ENCODE measurements at places on chromosomes 4 and X.

DNA sequence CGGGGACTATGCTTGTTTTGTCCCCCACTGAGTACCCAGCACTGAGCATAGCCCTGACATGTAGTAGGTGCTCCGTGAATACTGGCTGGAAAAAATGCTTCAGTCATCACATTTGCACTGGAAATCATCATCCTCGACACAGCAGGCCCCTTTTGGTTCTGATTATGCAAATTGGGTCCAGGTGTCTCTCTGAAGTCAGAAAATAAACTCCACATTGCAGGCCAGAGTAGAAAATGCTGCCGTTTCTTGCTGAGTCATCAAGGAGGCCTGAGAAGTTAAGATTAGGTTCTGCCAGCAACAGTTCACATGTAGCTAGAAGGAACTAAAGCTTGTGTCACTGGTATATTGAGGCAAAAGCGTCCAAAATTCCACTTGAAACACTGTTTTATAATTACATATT, 15.0 kb upstream of the STK32B start:
- no peak for DNase-seq

DNA sequence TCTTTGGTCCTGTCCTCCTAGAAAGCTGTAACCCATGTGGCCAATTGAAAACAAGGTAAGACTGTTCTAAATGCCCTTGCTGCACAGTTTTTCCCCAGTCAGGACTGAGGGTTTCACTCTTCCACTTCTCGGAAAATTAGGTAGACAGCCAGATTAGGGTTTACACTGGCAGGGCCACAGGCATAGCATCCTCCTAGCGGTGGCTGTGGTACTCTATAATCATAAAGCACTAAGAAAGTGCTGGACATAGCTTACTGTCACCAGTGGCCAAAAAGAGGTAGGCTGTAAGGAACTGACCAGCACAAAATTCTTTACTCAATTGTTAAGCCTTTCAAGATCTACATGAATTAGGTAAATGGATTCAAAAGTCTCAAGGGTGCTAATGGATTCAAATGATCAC, 11.6 kb upstream of the USP46 start:
- DNase-seq, result no peak

DNA sequence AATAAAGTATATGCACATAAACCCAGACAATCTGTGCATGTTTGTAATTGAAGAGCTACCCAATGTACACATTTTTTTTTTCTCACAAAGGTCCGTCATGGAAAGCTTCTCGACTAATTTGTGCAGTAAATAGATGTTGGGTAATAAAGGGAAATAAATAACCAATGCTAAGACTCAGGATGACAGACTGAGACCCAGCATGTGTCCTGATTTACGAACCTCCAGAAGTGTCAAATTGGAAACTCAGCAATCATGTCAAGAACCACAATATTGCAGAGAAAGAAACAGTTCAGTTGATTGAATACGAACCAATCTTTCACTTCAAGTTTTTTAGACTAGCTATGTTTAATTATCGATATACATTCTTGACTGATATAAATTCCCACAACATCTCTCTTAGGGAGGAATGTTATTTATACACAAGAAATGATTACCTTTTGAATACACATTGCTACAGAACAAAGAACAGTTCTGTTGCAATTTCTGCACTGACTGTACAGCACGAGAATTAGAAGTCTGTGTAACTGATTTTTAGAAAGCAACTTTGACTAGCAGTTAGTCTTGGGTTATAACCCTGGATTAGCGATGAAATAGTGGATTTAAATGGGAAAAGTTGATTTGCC, 625.6 kb upstream of the FTHL17 start:
- DNase-seq, result no peak

DNA sequence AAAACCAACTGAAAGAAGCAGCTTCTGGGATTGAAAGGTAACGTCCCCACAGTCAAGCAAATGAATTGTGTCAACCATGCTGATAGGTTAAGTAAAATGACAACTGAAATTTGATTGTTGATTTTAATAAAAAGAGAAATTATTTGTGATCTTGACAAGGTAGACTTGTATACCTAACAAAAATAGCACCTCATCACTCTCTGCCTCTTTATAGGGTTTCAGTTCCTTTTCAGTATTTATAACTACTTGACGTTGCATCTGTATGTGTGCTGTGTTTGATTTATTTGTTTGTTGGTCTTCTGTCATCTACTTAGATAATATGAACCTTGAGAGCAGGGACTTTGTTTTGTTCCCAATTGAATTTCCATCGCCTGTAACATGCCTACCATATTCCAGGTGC, 7.9 kb upstream of the PPP3CA start:
- DNase-seq, result no peak

GRCh38 chr4:150784305-150784704, 202.4 kb downstream of the MAB21L2 start:
- no peak for DNase-seq
